Fibroblast of skin of right quadriceps (primary cell): ENCODE measurements at places on chromosomes 7 and 10.

- no peak for DNase-seq
Observed at GRCh38 chr7:35038354-35038753, 1.1 kb upstream of the DPY19L1 start.

- peak; percentile 32 for DNase-seq
Observed at GRCh38 chr10:42783181-42783549, 570 bp downstream of the BMS1 start.

DNA sequence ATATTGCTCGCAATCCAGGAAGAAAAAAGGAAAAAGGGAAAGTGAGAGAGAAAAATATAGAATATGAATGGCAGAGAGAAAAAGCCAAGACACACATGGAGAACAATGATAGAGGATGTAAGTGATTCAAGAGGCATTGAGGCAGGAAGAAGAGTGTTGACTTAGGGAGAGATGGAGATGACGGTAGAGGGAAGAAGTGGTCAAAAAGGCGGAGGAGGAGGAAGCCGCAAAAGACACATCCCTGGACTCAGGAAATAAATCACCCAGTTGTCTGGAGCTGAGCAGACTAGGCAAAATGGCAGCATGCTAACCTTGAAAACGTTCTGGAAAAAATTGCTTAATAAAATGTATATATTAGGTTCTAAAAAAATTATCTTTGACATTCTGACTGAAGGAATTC, 17.7 kb upstream of the GPR37 start:
- DNase-seq, result no peak

- no peak for DNase-seq
Observed at GRCh38 chr7:13882051-13882450, 107.4 kb downstream of the ETV1 start.

DNA sequence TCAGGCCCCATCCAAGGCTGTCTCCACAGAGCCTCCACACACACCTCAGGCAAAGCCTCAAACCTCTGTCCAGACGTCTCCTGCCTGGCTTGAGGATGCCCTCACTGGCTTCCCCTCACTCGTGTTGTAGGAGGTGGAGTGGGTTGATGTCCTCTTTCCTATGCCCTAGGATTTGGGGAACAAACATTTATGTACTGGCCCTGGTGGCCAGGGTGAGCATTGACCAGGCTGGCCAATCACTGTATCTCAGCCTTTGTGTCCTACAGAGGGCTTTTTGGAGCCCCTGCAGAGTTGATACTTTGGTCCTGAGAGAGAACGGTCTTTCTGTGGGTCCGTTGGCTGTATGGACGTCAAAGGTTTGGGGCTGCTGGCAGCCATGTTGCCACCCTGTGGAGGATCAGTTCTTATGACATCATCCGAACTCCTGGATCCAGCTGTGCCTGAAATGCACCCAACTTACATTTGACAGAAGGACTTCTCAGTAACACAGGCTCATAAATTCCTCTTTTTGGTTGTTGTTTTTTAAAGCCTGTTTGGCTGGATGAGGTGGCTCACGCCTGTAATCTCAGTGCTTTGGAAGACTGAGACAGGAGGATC, 2.3 kb upstream of the GRID2IP start:
- DNase-seq, result no peak

DNA sequence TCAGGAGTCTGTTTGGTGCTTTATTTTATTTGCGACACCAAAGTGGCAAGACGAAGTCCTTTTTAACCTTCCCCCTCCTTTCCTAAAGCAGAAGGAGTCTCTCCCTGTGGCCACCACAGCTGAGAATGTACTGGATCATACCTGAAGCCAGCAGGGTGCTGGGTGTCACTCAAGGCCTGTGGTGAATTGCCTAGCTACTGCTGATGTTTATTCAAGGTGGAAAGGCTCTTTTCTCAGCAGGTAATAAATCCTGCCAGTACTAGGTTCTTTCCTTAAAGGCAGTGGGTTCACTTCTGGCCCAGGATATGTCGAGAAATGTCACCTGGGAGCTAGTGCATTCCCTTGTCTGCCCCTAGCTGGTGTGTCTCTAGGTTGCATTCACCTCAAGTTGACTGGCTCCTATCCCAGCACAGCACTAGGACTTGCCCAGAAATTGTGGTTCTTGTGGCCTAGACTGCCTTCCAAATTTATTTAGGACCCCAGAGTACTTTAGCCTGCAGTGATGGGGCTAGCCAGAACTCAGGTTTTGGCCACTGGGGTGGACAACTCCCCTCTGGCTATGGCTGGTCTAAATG, 60.8 kb upstream of the FAM3C start:
- DNase-seq, result no peak

- no peak for DNase-seq
Observed at GRCh38 chr7:89002981-89003956, 207.7 kb upstream of the TEX47 start.

- no peak for DNase-seq
Observed at GRCh38 chr7:95788258-95788657, 15.9 kb downstream of the DYNC1I1 start.

DNA sequence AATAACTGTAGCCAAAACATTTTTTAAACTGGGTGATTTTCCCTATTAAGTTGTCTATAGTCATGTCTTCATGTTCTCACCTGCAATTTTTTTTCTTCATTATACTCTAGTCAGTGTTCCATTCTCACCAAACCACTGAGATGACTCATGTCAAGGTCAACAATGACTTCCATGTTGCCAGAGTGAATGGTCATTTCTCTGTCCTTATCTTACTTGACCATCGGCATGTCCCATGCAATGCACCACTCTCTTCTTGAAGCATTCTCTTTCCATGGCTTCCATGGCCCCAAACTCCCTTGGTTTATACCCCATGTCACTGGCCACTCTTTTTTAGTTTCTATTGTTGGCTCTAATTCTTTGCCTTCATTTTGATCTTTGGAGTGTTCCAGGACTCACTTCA, 173.9 kb downstream of the PPP1R17 start:
- DNase-seq, result no peak

- DNase-seq, result no peak
Observed at GRCh38 chr10:88647061-88647615, 17.1 kb upstream of the LIPF start.

DNA sequence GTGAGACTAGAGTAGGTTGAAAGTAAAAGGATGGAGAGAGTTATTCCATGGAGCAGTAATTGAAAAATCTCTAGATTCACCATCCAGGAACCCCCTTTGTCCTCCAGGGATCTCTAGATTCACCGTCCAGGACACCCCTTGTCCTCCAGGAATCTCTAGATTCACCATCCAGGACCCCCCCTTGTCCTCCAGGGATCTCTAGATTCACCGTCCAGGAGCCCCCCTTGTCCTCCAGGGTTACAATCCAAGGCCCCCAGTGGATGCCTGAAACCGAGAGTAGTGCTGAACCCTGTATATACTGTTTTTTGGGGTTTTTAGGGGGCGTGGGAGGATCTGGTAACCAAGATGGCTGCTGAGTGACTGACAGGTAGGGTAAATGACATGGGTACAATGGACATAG, 38.3 kb upstream of the PPP2R2D start:
- no peak for DNase-seq
